Right kidney (tissue), 9 donors: ENCODE measurements at places on chromosomes 2 and 18.
A peak's percentile ranks its signal among the peaks of the same experiment; 100 is the strongest.

- peak; percentile 83 for DNase-seq
These were observed at the start of gene POMC for GRCh38 chr2:25168256-25169072. TSS of gene POMC (minus strand) at chr2:25168580. CDS start at chr2:25164772, 3,808 bp downstream.

DNA sequence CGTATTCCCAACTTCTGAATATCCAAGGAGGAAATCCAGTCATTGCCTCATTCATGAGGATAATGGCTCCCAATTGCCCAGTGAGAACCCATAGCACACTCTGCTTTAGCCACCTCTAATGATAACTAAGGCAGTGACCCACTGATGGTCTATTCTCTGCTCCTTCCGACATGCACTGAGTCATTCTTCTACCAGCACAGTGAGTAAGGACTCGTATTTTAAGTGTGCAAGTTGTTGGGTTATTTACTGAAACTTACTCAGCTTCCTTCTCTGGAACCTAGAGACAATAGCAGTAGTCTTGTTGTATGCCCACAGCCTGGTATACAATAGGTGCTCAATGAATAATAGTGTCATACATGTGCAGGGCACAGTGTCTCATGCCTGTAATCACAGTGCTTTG is 81.1 kb upstream of the ZNF397 start:
- DNase-seq = no peak

GRCh38 chr2:12543978-12544558 is 172.7 kb upstream of the TRIB2 start:
- no peak for DNase-seq

DNA sequence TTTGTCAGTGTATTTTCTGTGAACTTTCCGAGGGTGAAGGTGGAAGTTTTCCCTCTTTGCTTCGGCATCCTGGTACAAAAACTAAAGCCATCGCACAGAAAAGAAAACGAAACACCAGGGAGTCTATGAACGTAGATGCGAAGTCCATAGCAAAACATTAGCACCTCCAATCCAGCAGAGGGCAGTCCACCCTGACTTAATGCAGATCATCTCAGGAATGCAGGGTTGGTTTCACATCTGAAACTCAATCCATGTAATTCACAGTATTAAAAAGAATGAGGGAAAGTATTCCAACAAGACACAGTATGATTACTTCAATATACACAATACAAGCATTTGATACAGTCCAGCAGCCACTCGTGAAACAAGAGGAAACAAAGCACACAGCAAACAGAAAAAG is 70.8 kb downstream of the RTP5 start:
- no peak for DNase-seq

- DNase-seq = no peak
These were observed 330.0 kb upstream of the LRRTM1 start for GRCh38 chr2:80634590-80634989.

- no peak for DNase-seq
These were observed 134.8 kb downstream of the SLC8A1 start for GRCh38 chr2:40317046-40317445.

DNA sequence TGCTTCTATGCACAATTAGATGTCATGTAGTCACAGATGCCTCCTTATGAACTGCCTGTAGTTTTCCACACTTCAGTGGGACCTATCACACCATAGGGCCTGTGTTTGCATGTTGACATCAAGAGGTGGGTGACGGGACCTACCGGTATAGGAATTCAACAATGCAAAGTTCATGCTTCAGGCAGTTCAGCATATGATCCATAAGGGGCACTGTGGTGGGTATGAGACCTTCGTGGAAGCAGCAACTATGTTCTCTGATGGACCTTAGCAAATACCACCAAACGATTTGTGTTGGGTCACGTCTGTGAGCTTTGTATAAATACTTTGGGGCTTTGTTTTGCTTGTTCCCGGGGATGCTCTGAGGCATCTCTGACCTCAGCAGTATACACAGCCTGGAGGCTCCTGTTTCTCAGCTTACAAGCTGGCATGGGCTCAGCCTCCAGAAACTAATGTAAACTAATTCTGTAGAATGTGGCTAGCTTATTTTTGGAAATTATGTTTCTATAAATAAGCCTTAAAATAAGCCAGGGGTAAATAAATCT is 111.6 kb downstream of the DTNA start:
- DNase-seq = no peak

DNA sequence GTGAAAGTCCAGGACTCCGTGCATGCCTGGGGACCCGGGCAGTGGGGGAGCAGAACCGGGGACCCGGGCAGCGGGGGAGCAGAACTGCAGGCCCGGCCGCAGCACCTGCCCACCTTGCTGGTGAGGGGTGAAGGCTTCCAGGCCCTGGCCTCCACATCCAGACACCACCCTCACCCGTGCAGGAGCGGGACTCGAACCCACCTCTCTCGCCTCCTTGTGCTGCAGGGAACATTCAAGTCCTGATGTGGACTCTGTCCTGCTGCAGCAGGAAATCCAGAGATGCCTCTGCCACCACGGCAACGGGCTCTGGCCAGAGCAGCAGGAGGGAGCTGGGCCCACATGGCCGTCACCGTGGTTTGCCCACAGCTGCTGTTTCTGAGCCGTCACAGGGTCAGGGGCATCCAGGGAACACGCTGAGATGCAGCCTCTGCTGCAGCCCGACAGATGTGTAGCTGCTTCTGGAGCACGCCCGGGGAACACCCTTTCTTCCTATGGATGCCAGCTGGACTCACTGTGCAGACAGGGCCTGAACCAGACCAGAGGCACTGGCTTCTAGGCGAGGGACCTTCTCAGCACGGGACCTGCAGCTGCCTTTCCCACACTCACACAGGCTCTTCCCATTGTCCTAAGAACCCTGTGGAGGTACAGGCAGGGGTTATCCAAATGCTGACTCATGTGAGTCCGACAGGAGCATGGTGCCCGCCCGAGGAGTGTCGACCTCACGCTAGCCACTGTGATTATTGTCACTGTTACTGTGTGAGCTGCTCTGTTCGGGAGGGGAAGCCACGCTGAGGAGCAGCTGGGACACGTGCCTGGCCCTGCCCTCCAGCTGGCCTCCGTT is 89.2 kb upstream of the CTDP1 start:
- no peak for DNase-seq

DNA sequence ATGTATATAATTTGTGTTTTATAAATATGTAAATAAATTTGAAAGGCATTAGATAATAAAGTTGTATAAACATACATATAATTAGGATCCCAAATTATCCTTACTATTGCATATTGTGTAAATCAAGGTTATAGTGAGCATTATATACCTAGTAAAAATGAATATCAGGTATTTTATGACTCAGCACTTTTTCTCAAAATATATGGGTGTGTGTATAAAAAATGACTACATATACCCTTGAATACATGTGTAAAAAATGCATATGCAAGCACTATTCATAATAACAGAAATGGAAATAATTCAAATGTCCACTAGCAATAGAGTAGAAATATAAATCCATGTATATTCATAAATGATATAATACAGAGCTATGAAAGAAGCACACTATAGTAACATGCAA is 870.9 kb upstream of the CNTNAP5 start:
- no peak for DNase-seq

- no peak for DNase-seq
These were observed 365.5 kb downstream of the FIGN start for GRCh38 chr2:163370169-163370886.

DNA sequence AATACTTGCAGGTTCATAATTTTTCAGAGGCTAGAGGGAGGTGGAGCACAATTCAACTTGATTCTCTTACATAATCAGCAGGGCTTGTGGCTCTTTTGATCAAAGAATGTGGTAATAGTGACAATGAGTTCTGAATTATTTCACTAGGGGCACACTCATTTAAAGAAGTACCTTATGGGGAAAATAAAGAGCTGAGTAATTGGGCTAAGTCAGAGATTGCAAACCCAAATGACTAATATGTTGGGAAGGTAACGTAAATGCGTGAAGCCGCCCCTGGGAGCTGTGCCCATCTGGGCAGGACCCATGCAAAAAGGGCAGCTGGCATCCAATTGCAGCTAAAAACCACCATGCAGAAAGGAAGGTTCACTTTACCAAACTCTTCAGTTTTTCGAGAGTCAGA is 35.3 kb downstream of the NCKAP5 start:
- DNase-seq = no peak

DNA sequence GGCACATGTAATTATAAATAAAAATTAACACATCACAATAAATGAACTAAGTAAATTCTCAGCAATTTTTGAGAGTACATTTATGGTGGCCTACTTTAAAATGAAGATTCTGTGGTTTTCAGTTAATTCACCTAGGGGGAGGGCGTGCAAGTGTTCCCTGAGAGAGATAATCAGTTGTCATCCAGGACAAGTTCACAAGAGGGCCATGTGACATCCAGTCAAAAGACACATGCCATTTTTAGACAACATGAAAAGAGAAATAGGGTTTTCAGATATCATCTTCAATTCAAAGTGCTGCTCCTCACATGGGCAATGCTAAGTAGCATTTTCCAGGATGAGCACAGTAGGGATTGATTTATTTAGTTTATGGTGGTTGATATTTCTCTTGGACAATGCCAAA is 393.7 kb downstream of the STK39 start:
- no peak for DNase-seq

GRCh38 chr2:237141571-237142051 is 55.9 kb downstream of the COPS8 start:
- DNase-seq = no peak

DNA sequence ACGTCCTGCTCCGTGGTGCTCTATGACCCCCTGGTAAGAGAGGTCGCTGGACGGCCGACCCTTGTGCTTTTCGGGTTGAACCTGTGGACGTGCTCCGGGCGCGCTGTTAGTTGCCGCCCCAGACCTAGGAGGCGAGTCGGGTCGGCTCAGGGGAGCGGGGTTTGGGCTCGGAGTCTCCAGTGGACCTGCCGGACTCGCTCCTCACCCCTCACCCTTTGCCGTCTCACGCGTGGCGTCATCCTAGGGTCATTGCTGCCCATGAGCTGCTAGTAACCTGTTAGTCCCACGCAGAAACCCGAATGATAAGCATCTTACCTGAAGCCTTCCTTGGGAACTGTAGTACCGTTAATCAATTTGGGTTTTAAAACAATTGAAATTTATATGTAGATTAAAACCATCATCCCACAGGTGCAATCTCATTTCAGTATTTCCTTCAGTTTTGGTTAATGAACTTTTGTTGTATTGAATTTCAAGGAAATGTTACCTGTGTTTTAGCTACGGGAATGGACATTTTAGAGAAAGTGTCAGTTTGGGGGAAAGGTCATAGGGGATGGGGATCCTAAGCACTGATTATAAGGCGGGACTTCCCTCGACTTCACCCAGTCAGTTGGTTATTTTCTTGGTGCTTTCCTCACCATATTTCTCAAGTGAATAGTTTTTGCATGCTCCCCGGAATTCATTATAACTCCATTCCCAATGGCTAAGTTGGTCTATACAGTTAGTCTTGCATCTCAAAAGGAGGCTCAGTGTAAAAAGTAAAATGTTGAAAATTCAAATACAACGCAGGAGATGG is 536 bp downstream of the ELP2 start:
- no peak for DNase-seq

GRCh38 chr2:17479875-17480274 is 38.4 kb downstream of the RAD51AP2 start:
- no peak for DNase-seq

GRCh38 chr18:8694891-8695290 is 10.5 kb upstream of the MTCL1 start:
- no peak for DNase-seq

GRCh38 chr2:21281384-21281783 is 157.6 kb downstream of the TDRD15 start:
- DNase-seq = no peak

- no peak for DNase-seq
These were observed 68.8 kb downstream of the LTBP1 start for GRCh38 chr2:33015421-33016142.

DNA sequence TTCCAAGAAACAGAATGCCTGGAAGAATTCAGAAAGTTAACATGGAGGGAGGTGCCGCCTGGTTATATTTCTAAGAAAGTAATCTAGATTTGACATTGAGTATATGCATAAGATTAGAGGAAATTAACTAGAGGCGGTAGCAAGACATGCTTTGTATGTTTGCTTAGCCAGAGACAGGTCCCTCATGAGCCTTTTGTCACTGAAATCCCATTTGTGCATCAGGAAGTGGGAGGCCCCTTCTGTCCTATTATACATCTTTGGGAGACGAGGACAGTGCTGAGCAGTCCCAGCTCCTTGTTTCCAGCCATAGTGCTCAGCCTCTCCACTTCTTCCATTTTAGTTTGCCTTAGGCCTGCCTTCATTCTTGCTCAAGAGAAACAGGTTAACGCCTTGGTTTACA is 115.4 kb upstream of the LHCGR start:
- DNase-seq = no peak

- DNase-seq = no peak
These were observed 144.9 kb downstream of the ACTR3 start for GRCh38 chr2:114034742-114035141.

GRCh38 chr2:150885774-150886386 is 375.8 kb downstream of the RBM43 start:
- no peak for DNase-seq

DNA sequence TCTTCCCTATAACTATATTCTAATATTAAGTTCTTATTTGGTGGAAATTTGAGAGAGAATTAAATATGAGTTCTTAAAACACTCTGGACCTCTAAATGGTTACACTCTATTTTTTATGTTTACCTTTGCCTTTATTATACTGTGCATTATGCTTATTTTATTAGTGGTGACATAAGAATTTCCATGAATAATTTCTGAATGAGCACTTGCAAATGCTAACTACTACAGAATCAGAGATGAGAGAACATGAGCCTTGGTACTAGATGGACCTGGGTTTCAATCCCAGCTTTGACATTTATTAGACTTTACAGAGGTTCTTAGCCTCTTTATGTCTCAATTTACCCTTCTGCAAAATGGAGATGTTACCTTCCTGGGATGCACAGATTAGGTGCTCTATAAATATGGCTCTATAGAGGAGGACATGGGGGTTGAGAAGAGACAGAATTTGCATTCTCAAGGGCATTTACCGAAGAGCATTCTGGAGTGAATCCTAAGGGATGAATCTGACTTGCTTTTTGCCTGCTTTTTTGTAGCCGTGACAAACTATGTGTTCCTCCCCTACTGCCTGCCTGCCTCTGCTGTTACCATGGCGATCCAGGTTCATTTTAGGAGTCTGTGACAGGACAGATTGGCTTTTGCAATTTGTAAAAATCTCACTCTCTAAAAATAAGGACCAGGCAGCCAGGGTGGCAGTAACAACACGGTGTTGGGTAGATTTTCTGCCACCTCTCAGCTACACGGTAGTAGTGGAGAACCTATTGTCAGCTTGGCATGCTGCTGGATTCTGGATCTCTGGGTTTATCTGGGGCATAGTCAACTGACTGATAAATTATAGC is 20.7 kb upstream of the CNRIP1 start:
- DNase-seq = no peak

GRCh38 chr18:6482198-6482977 is 67.7 kb upstream of the L3MBTL4 start:
- peak; percentile 46 for DNase-seq

DNA sequence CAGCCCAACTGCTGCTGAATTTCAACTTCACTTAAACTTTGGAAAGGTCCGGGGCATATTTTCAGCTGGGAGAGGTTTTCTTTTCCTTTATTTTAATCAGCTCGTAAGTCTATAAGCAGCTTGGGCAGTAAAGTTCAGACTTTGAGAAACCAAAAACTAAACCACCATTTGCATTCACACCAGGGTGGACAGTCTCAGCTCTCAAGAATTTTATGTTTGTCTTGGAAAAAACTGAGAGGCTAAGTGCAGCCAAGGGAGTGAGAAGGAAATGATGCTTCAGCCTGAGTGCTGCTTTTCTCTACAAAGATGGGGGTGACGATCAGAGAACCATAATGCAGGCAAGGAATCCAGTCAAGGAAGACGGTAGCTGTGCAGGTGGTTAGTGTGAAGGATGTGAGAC is 30.2 kb downstream of the MCFD2 start:
- DNase-seq = no peak
